ENCODE measurements at places on chromosomes 6 and 20. TPM values are rescaled to one million over a fixed set of nuclear protein-coding genes. Genes with fewer than 3 reads are reported as not detected.

Gene GNAS-AS1
- 0.98 TPM for total RNA-seq

Gene CD83
- total RNA-seq: 2.9 TPM

Gene ZNF165
- total RNA-seq: 0.16 TPM

Gene PEX6
- 22.3 TPM for total RNA-seq

Gene RGS17
- 1.8 TPM for total RNA-seq

Gene LY6G6F
- not detected for total RNA-seq

Gene NRSN1
- total RNA-seq: not detected

Gene RSPO3
- 23.3 TPM for total RNA-seq

Gene ZSCAN23
- total RNA-seq: 1.1 TPM

Gene TINAG
- total RNA-seq: not detected

Gene POPDC3
- not detected for total RNA-seq

Gene GJA10
- total RNA-seq: not detected

Gene TSPO2
- not detected for total RNA-seq

Gene ENPP5
- 2.2 TPM for total RNA-seq

Gene JAG1
- 97.9 TPM for total RNA-seq

DNA sequence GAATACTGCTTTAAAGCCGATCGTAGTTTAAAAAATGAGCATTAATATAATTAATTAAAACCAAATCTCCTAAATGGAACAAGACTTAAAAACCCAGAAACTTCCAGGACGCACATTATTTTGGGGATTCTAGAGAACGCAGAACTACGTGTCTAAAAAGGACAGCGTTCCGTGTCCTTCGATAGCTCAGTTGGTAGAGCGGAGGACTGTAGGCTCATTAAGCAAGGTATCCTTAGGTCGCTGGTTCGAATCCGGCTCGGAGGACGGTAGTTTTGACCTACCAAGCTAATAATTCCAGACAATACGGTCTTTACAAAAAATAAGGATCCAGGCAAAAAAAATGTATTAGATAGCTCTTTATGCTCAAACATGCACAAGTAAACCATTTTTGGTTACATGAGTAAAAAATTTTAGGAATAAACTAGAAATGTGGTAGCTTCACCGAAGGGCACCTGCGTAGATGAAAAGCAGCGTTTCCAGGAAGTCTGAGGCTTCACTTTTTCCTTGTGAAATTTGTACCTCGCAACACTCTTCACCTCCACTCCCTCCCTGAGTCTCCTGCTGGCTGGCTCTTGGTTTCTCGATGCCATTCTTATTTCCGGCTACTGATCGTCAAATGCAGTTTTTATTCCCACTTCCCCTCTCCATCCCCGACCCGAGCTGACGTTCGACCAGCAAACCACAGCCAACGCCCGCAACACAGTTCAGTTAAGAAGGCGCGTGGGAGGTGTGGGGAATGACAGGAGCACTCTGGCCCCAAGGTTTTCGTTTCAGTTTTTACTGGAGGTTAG lies 19.6 kb upstream of the ABT1 start:
- DNase-seq: no peak

DNA sequence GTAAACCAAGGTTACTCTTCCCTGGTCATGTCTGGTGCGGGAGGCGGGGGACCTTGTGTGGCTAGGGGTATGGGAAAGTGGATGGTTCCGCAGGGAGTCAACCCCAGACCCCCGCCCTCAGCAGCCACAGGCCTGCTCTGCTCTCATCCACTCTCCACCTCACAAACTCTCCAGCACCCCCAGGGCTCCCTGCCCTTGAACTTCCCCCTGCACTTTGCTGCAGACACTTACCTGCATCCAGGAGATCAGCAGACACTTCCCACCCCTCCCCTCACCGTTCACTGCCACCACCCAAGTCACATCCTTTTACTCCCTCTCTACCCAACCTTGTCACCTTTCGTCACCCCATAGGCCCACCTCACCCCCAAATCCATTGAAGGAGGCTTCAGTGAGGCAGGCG lies 3.9 kb upstream of the RAET1L start:
- no peak for DNase-seq

DNA sequence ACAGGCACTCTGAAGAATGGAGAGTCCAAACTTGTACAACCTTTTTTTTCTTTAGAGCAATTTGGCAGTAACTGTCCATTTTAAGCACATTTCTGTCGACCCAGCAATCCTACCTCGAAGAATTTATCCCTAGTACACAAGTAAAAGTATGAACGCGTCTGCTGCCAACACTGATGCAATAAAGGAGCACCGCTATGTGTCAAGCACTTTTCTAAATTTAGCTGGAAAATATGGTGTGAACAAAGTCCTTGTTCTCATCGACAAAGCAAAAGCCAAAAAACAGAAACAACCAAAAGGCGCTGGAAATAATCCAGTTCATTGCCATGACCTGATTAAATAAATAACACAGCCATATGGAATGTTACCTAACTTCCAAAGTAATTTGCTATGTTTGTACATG lies 1.1 kb downstream of the DPM1 start:
- DNase-seq: no peak

GRCh38 chr6:156026486-156027247 lies 571.0 kb upstream of the NOX3 start:
- DNase-seq: no peak

GRCh38 chr20:31551163-31552081 lies 37.2 kb downstream of the HM13 start:
- no peak for DNase-seq

DNA sequence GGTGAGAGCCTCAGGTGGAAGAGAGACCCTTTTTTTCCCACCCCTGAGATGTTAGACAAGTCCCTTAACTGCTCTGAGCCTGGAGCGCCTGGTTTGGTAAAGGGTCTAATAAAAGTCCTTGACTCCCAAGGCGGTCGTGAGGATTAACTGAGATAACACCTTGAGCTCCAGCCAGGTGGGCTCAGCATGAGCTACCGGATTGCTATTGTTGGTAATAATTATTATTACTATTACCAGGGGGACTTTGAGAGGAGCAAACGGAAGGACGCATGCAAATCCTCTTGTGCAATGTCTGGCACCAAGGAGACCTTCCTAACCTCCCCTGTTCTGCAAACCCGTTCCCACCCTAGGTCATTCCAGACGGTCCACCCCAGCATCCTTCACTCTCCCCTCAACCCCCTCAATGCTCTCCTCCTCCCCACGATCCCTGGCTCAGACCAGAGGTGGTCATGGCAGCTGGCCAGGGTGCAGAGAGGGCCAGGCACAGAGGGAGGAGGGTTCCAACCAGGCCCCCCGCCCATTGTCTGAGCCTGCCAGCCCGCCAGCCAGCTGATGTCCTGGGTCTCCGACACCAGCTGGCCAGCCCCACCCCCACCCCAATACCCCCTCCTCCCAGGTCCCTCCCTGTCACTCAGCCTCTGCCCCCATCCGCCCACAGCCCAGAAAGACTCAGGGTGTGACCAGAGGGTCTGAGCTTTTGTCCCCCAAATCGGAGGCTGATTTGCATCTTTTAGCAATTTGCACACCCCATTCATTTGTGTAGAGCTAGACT lies 14.3 kb upstream of the CBFA2T2 start:
- no peak for DNase-seq

- DNase-seq: no peak
These were observed 12.2 kb downstream of the IGF2R start for GRCh38 chr6:159981071-159981402.

DNA sequence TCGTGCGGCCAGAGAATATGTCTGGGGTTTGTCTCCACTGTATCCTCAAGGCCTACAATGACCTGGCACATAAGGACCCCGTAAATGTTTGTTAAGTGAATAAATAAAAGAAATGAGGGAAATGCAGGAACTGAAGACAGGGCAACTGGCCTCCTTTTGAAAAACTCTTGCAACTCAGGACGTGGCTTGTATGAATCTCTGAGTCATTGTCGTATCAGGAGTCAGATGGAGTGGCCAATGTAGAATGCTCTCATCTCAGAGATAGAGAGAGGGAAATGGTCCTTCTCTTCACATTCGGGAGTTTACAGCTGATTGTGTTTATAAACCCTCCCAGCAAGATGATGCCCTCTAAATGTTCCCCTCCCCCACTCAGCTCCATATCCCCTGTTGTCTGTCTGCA lies 57.1 kb downstream of the UST start:
- DNase-seq: no peak

DNA sequence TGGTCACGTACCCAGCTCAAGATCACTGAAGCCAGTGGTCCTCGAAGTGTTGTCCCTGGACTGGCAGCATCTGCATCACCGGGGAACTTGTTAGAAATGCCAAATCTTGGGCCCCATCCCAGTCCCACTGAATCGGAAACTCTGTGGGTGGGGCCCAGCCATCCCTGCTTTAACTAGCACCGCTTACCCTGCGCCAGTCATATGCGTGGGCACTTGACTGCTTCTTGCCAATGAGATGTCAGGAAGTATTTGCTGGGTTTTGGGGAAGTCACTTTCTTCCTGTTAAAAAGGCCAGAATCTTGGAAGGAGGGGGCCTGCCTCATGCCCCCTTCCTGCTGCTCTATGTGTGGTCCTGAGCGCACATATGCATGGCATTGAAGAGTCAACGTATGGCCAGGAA lies 11.7 kb upstream of the SULF2 start:
- DNase-seq: no peak

DNA sequence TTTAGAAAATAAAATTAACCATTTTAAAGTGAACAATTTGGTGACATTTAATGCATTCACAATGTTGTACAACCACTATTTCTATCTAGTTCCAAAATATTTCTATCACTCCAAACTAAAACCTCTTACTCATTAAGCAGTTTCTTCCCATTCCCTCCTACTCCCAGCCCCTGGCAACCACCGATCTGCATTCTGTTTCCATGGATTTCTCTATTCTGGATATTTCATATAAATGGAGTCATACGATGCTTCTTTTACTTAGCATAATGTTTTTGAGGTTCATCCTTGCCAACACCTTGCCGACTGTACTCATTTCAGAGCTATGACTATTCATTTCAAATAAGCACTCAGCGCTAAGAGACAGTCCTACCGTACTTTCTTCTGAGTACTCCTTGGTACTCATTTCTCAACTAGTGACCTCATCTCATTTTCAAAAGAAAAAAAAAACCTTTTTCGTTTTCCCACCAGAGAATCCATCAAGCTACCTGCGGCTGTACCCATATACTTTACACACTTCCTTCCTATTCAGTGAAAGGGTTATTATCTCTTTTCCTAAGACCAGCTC lies 259.2 kb downstream of the UTRN start:
- no peak for DNase-seq

GRCh38 chr6:104404377-104404776 lies 455.3 kb downstream of the HACE1 start:
- no peak for DNase-seq

DNA sequence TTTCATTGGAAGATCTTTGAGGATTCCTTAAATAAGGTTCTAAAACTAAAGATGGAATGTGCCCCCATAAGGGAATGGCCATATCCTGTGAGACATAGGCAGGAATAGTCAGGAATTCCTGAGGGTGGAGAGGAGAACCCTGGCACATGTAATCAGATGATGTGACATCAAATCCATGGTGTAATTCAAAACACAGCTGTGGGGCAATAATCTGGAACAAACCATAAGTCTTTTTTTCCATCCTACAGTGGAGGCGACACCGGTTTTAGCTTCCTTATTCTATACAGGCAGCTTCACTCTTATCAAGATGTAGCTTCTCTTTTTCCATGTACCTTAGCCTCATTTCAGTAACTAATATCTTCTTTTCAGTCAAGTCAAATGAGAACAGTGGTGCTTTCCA lies 133.6 kb upstream of the CITED2 start:
- DNase-seq: no peak

GRCh38 chr20:51598556-51598955 lies 56.0 kb upstream of the NFATC2 start:
- DNase-seq: no peak

DNA sequence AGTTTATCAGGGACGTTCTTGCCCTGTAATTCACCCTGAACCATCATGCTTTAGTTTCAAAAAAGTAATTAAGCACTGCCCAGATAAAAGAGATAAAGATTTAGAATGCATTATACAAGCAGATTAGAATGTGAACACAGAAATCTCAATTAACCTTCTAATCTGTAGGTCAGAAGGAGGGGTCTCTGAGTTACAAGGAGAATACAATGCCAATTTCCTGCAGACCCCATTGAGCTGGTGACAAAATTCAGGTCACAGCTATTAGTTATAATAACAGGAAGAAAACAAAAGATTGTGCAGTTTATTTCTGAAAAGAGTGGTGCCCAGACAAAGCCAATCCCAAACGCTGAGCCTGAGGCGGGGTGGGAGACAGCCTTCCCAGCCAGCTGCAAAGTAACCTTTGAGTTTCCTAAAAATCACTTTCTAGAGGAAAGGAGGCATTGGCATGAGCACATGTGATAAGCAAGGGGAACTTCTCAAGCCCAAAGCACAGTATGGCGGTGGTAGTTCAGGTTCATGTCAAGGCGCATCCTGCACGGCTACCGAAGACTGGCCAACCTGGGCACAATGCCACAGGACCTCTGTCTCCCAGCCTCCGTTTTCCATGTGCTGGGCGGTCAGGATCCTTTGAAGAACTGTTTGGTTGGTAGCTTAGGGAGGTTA lies 192.5 kb downstream of the TTLL2 start:
- DNase-seq: no peak

DNA sequence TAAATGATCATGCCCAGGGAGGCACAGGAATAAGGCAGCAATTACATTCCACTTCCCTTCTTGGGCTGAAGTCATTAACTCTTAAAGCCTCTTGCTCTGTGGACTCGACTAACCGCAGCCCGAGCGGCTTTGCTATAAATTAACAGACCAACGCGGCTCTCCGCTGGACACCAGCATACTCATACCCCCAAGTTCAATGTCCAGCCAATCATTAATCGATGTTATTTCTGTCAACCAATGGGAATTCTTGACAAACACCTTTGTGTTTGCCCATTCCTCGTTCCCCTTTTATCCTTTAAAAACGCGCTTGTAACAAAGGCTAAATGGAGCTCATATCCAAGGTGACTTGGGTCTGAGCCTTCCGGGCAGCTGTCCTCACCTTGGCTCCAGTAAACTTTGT lies 183.1 kb upstream of the RALGAPA2 start:
- no peak for DNase-seq

- no peak for DNase-seq
These were observed 811.9 kb downstream of the TENT5A start for GRCh38 chr6:80940571-80940970.

GRCh38 chr6:29531668-29532067 lies 27.9 kb downstream of the UBD start:
- DNase-seq: no peak

GRCh38 chr6:16964553-16965499 lies 137.0 kb upstream of the STMND1 start:
- peak; percentile 61 for DNase-seq

DNA sequence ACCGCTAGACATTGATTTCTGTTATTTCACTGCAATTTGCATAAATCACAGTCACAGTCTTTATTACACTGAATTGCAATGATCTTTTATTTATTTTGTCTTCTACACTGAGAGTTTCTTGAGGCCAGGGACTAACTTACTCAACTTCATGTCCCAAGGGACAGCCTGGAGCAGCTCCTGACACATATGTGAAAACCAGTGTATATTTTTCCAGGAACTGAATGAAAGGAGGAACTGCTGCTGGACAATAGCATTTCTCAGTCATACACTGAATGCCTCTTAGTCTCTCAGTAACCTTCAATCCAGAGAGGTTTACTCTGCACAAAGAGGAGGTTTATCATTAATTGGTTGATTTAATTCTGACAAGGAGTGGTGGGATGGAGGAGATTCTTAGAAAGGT lies 5.9 kb downstream of the F13A1 start:
- DNase-seq: no peak

All from breast epithelium (tissue), 4 donors.